ENCODE measurements at places on chromosomes 5 and 9.

GRCh38 chr5:138651767-138652117 is 76.5 kb upstream of the HSPA9 start:
- no peak for DNase-seq

- DNase-seq = no peak
Observed at GRCh38 chr5:143228597-143229293, 174.7 kb downstream of the NR3C1 start.

DNA sequence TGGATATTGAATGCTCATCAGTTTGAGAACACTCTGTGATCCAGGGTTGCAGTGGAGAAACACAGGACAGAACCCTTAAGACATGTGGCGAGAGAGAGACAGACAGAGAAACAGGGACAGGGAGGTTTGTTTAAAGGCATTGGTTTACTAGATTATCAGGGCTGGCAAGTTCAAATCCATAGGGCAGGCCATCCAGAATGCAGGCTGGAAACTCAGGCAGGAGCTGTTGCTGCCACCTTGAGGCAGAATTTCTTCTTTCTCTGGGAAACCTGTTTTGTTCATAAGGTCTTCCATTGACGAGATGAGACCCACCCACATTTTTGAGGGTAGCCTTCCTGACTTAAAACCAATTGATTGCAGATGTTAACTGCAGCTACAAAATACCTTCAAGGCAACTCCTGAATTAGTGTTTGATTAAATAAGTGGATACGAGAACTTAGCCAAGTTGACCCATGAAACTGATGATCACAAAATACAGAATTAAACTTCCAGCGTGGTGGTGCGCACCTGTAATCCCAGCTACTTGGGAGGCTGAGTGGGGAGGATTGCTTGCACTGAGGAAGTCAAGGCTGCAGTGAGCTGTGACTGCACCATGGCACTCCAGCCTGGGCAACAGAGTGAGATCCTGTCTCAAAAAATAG is 55.9 kb downstream of the NSUN2 start:
- DNase-seq = no peak

DNA sequence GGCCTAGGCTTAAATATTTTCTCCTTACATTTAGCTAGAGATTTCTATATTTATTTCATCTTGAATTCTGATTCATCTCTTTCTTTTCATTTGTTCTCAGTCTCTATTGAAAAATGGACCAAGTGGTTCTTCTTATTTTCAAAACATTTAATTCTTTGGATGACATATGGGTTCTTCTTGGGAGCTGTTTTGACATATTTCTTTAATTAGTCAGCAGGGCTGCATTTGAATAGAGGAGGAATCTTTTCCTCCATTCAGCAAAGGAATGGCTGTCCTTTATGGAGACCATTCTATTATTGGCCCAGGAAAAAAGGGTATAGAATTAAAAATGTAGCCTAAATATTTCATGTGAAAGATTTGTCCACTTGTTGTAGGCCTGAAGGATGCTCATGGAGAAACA is 109.9 kb downstream of the RPS23 start:
- DNase-seq = no peak

- no peak for DNase-seq
Observed at GRCh38 chr5:158375531-158375930, 516.6 kb upstream of the CLINT1 start.

- DNase-seq = no peak
Observed at GRCh38 chr5:123438244-123438643, 15.0 kb upstream of the CEP120 start.

DNA sequence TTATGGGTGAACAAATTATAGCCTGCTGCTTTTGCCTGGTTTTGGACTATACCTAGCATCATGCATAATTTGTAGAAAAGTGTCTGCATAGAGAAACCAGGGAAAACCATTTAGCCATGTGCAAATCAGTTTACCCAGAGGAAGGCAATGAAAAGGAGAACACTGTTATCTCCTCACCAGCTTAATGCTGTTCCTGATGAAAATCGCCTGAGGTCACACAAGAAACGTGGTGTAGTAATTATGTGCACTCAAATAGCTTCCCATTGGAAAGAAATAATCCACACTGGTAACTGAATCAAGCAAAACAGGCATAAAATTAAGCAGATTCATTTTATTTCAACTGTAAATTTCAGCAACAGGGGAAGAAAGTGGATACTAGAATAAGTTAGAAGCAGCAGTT is 51.7 kb upstream of the FAM240B start:
- DNase-seq = no peak

GRCh38 chr9:35798658-35799374 is 7.4 kb downstream of the NPR2 start:
- DNase-seq = no peak

DNA sequence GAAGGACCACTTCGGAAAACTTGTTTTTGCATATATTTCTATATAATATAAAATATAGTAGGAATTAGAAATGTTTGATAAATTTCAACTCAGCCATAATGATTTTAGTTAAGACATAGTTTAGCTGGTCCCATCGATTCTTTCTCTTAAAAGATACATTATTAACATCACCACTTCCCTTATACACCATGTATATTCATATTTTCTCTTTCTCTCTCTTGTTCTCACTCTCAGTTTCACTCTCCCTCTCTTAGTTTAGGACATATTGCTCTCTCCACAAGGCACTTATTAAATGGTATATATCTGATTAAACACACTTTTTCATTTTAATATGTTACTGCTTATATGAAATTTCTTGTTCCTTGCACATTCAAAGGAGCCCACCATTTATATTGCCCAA is 90.1 kb upstream of the RASEF start:
- DNase-seq = no peak

DNA sequence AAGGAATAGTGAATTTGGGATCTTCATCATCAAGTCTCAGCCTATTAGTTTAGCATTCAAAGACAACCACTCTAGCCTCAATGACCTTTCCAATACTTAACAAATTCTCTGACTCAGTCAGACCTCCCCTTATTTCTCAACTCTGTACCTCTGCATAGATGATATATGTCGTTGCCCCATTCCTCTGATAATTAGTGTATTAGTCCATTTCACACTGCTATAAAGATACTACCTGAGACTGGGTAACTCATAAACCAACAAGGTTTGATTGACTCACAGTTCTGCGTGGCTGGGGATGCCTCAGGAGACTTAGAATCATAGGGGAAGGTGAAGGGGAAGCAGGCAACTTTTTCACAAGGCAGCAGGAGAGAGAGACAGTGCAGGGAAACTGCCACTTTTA is 8.9 kb downstream of the MRPL22 start:
- no peak for DNase-seq

- no peak for DNase-seq
Observed at GRCh38 chr9:26947736-26948135, 694 bp upstream of the PLAA start.

GRCh38 chr9:16032799-16033198 is 480.0 kb downstream of the CCDC171 start:
- DNase-seq = no peak

GRCh38 chr5:171162596-171162995 is 146.5 kb upstream of the TLX3 start:
- no peak for DNase-seq

DNA sequence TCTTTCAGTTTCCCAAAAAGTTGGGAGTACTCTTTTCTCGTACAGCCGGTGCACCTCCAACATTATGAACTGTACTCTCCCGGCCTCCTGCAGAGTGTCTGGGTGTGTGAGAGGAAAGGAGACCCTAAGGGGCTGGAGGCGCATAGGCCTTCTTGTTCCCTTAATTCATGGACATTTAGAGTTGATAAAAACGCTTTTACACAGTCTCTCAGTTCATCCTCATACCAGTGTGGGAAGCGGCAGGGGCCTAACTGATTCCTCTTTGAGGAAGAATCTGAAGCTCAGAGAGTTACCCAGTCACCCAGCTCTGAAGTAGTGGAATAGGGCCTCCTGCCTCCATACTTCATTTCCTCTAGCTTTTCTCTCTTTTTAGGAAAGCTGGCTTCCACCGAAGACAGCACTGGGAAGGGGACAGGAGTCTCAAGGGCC is 3.3 kb downstream of the MCIDAS start:
- no peak for DNase-seq

GRCh38 chr5:31769530-31769929 is 130.6 kb downstream of the PDZD2 start:
- no peak for DNase-seq

DNA sequence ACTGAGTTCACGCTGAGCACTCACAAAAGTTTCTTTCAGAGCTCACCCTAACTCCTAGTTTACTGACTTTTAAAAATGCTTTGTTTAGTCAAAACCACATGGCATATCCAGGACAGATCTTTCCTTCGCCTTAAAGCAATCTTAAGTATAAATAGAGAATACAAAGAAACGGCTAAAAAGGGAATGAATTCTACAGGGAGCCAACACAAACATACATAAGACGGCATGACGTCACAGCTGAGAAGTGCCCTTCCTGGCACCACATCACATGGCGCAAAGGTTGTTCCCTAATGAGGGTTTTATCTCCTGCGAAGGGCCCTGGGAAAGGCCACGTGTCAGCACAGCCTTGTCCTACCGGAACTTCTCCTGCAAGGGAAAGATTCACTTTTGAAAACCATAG is 141.3 kb downstream of the IRX1 start:
- no peak for DNase-seq

All from stimulated activated CD8-positive, alpha-beta memory T cell treated with anti-CD3 and anti-CD28 coated beads, Interleukin-4, amount 100 ng/mL, for 1 hour (primary cell).